ENCODE measurements at places on chromosomes 16 and 17. TPM values are rescaled to one million over a fixed set of nuclear protein-coding genes. Genes with fewer than 3 reads are reported as not detected.

DNA sequence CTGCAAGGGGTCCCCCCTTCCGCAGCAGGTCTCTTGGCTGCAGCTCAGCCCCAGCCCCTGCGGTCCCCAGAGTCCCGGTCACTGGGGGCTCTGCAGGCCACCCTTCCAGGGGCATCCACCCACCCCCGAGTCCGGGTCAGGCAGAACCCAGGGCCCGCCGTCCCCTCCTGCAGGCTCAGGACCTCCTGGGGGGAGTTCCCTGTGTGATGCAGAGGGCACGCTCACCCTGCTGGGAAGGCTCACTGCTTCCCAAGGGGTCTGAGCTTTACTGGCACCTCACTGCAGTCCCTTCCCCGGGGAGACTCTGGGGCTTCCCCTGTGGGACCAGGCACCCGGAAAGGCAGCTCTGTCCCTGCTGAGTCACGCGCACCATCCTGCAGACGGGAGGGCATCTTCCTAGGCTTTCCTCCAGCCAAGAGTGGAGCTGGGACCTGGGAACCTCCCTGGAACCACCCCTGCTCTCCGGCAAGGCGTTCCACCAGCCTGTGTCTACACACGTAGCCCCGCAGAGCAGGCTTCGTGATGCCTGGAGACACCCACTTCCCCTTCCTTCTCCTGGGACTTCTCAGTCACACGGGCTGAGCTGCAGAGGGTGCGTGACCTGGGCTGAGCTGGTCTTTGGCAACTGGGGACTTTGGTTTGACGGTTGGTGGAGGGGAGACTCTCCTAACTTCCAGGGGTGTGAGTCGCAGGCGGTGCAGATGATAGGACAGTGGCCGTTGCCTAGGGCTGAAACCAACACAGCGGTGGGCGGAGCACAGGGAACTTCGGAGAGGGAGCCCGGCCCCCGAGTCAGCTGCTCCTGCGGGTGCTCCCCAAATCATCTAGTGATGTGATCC, 23.4 kb downstream of the SLC25A10 start:
- peak; percentile 84 for DNase-seq
- H3K36me3 ChIP-seq, result no peaks in the 10 kb centered on the region
- H3K27ac ChIP-seq, result no peak overlapping the region
- H3K4me1 ChIP-seq, result peaks cover 25% of the 10 kb centered on the region
- H3K27me3 ChIP-seq, result no peaks in the 10 kb centered on the region

Gene TAC4
- total RNA-seq, result not detected

DNA sequence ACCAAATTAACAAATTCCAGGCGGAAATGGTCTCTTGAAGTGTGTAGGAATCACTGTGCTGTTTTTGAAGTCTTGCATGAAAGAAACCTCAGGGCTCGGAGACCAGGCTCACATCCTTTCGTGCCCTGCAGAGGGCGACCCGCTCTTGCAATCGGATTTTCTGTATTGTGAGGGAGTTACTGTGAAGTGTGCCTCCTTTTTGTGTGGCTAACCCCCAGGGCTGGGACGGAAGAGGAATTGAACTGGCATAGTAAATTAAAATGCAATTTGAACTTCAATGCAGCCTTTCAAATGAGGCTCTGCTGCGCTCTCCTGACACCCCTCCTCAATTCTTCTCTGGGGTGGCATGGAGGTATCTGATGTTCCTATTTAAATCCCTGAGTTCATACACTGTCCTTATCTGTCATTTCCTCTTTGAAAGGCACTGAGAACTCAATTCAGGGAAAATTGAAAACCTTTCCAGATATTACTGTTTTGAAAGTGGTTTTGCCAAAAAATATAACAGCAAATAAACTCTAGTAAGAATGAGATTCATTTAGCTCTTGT, 51.5 kb upstream of the MGAT5B start:
- no peaks in the 10 kb centered on the region for H3K36me3 ChIP-seq
- H3K4me1 ChIP-seq, result peaks cover 2% of the 10 kb centered on the region
- peaks cover 49% of the 10 kb centered on the region for H3K27me3 ChIP-seq
- no peak for DNase-seq
- no peak overlapping the region for H3K4me3 ChIP-seq

Gene EMC8
- 35.5 TPM for total RNA-seq

GRCh38 chr17:74337834-74338500, 11.9 kb downstream of the KIF19 start:
- no peak for DNase-seq
- peaks cover 11% of the 10 kb centered on the region for H3K27me3 ChIP-seq
- H3K4me3 ChIP-seq, result no peak overlapping the region
- H3K36me3 ChIP-seq, result no peaks in the 10 kb centered on the region
- H3K4me1 ChIP-seq, result no peaks in the 10 kb centered on the region

GRCh38 chr16:86044241-86044671, 145.3 kb downstream of the IRF8 start:
- H3K4me1 ChIP-seq, result no peaks in the 10 kb centered on the region
- no peaks in the 10 kb centered on the region for H3K36me3 ChIP-seq
- DNase-seq, result no peak
- no peak overlapping the region for H3K27ac ChIP-seq

DNA sequence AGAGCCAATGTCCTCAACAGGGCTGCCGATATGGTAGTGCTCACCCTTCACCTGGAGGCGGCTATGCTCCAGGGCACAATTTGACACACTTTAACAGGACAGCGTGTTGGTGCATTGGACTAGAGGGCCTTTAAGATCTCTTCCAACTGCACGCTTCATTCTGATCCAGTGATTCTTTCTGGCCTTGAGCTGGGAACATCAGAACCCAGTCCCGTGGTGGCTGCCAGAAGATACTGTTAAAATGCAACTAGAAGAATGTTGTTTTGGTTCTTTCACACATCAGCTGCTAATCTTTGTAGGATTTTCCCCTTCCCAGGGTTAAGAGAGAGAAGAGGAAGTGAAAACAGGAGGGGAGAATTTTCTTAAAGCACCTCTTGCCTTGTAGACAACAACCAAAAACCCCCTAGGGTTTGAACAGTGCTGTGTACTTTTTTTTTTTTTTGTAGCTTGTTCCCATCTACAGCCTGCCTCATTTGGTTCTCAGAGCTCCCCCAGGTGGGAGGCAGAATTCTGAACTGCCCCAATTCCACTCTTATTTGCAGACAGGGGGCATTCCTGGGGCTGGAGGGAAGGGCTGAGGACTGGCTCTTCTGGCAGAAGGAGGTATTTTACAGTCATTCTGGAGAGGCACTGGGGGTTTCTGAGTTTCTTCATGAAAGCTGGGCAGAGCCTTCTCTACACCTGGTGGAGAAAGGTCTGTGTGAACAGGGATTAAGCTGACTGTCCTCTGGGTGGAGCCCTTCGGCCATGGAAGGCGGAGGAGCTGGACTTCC, 32.4 kb downstream of the SMARCE1 start:
- no peaks in the 10 kb centered on the region for H3K36me3 ChIP-seq
- peaks cover 74% of the 10 kb centered on the region for H3K27me3 ChIP-seq
- peaks cover 5% of the 10 kb centered on the region for H3K4me1 ChIP-seq
- peak; percentile 71 for DNase-seq
- no peak overlapping the region for H3K27ac ChIP-seq
- H3K4me3 ChIP-seq, result no peak overlapping the region

- H3K36me3 ChIP-seq, result no peaks in the 10 kb centered on the region
- no peak for DNase-seq
- H3K27me3 ChIP-seq, result peaks cover 21% of the 10 kb centered on the region
- H3K4me1 ChIP-seq, result no peaks in the 10 kb centered on the region
- H3K27ac ChIP-seq, result no peak overlapping the region
Observed at GRCh38 chr16:71499775-71500364, 10.7 kb upstream of the ZNF19 start.
